ENCODE measurements at places on chromosomes 3 and 15.

DNA sequence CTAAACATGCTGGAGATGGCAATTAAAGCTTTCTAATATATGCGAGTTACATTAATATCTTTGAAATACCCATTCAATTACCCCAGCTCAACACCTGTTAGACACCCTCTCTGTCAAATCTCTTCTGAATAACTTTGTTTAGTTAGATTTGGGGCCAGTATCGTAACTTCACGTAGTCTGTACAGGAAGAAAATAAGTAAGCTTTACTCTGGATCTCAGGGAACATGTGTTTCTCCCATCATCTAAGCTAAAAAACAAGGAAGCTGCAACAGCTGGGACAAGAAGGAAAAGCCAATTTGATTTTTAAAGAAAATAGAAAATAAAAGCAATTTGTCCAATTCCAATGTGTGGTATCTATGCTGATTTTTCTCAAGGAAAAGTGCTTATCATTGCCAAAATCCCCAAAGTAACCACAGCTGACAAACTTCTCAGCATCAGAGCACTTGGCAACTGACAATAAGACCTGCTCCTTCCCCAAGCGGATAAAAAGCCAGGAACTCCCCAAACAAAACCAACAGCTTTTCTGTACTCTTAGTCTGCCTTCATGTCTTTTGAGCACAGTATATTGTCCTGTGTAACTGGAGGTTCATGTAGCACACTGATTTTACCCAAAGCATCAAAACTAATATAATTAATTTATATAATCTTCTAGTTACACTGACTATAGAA is 279.1 kb downstream of the ZBTB20 start:
- DNase-seq: no peak

- no peak for DNase-seq
Measured at GRCh38 chr3:107412376-107412775, 35.1 kb downstream of the CCDC54 start.

- no peak for DNase-seq
Measured at GRCh38 chr15:85125056-85125661, 143.5 kb downstream of the PDE8A start.

DNA sequence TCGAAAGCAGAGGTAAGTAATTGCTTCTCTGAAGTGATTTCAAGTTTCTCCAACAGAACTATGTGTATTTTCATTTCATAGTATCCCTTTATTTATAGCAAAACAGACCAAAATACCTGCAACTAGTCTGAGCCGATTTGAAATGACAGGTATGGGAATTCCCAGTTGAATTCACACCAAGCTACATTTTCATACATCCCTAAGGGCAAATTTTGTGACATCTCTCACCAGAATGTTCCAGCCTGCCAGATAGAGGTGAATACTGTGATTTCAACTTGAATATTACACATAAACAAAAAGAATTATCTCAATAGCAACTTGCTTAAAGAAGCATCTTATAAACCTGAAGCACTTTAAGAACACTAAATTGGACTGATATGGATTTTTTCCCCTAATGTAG is 235.7 kb downstream of the SLC9A9 start:
- no peak for DNase-seq

DNA sequence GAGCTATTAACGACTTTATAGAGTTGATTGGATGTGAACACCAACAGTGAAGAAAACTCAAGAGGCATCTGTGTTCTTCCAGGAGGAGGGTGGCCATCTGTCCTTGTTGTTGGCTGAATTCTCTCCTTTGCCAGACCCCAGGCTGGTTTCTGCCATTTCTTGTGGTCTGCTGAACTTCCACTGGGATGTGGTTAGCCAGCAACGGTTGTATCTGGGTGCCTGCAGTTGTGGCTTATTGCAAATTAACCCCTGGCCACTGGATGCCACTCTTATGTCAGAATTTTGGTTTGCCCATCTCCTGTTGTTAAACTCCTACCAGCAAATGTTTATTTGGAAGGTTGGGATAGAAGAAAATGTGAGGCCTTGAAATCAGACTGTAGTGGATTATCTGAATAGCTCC is 163.6 kb upstream of the TBC1D5 start:
- DNase-seq: no peak

- DNase-seq: no peak
Measured at GRCh38 chr3:45765266-45765851, 31.0 kb downstream of the SLC6A20 start.

DNA sequence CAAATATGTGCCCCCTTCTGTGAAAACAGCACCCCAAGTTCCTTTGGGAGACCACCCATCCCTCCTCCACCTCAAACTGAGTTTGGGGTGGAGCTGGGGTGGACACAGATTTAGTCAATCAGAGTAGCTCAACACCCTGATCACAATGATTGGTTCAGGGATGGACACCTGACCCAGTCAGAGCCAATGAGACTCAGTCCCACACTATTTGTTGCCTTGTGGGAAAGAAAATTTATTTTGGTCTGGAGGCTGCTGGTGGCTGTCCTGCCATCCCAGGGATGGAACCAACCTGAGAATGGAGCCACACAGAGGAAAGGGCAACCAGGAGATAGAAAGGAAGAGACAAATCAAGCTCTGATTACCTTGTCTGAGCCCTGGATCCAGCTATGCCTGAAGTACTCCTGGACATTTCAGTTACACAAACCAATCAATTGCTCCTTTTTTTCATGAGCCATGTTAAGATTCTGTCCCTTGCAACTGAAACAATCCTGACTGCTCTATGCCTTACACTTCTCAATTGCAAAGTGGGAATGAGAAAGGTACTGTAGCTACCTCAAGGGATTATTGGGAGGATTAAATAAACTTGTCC is 10.6 kb downstream of the DNASE1L3 start:
- no peak for DNase-seq

DNA sequence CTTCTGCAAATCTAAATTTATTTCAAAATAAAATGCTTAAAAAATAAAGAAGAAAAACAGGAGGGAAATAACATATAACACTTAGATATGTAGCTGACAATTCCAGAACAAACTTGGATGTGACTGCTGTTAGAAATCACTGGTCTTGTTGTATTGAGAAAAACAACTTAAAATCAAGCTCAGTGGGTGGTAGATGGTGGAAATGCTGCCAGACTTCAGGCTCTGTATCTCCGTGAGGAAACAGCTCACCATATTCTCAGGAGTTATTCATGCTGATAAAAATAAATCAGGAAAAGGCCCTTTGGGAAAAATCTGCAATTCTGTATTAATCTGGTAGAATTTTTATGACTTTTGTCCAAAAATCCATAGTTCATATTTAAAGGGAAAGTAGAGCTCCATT is 477.6 kb downstream of the RAP2B start:
- DNase-seq: no peak

DNA sequence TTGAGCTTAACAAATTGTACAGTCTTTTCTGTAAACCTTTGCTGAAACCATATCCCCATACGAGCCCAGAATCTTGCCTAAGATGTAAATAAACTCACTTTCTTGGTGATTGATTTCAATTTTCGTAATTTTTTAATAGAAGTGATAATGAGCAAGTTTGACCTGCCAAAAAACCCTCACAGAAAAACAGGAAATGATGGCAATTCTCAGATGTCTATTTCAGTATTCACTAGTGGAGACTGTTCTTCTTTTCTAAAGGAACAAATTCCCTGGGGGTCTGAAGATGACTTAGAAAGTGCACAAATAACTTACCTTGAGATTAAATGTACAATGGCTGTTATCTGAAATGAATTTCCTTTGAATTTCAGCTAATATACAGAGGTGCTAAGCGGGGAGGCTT is 116.5 kb upstream of the CMC1 start:
- DNase-seq: no peak

- no peak for DNase-seq
Measured at GRCh38 chr3:69698728-69699127, 40.5 kb upstream of the MITF start.

DNA sequence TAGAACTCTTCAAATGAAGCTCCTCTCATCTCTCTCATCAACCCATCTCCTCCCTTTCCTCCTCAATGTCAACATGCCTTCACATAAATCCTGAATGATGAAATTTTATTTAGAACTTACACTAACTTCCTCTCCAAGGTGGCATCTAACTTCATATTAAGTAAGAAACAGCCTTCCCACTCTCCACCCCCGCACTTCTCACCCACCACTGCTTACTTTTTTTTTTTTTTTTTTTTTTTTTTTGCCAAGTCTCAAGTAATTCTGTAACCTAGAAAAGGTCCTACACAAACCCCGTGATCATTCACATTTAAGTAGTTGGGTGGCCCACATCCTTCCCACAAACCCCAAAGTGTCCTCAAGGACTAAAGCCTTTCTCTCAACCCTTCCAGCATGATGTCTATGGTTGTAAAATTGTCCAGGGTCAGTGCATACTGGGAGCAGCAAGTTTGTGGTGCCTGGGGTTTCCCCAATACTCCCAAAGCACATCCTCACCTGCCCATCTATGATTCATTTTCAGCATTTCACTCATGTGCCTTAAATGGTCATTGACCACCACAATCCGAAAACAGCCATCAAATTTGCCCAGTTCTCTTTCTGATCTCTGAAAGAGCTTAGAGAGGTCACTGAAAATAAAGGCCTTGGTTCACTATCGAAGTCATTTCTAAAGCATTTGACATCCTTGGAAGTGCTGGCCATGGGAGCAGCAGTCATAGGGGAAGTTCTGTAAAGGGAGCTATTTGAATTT is 47.2 kb downstream of the CD86 start:
- peak; percentile 78 for DNase-seq

DNA sequence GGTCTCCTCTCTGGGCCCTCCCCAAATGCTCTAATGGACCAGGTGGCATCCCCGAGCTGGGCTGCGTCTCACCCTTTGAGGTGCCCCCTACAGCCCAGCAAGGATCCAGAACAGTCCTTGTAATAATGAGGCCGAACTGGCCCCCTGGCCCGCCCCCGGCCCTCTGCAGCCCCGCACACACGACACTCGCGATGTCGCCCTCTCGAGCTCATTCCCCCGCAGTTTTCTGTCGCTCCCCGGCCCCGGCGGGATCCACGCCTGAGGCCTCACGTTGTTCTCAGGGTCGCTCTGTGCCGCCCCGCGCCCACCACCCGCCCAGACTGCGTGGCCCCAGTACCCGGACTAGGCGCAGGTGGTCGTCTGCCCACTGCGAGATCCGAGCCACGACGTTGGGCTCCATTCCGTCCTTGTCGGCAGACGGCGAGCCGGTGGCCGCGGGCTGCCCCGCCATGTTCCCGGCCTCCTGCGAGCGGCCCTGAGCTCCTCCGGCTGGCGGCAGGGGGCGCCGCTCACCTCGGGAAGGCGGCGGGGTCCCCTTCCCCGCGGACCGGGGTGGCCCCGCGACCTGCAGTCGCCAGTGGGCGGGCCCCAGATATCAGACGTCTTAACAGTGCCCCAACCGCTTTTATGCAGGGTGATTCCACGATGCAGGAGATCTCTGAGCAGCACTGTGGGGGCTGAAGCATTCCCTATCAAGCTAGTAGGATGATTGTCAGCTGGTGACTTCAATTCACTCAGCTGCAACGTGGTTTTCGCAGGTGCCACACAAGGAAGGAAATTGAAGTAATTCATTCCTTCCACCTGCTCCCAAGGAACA is at the start of gene C3orf33:
Gene C3orf33, minus strand, starts transcription at position 477 of the 817 bp plus-strand sequence. Its CDS starts 26 bp downstream, at position 451.
- DNase-seq: peak; percentile 74
